AG09319 (cell line): ENCODE measurements at places on chromosomes 6 and 20.

GRCh38 chr6:13496513-13497190 lies 9.3 kb upstream of the GFOD1 start:
- DNase-seq, result no peak

GRCh38 chr6:27238010-27238983 lies 9.2 kb upstream of the PRSS16 start:
- DNase-seq, result no peak

GRCh38 chr6:122798099-122798641 lies 9.1 kb downstream of the SMPDL3A start:
- no peak for DNase-seq

GRCh38 chr20:60585651-60586050 lies 627.4 kb downstream of the CDH26 start:
- no peak for DNase-seq

- DNase-seq, result no peak
Observed at GRCh38 chr6:123462152-123462551, 174.6 kb downstream of the TRDN start.

DNA sequence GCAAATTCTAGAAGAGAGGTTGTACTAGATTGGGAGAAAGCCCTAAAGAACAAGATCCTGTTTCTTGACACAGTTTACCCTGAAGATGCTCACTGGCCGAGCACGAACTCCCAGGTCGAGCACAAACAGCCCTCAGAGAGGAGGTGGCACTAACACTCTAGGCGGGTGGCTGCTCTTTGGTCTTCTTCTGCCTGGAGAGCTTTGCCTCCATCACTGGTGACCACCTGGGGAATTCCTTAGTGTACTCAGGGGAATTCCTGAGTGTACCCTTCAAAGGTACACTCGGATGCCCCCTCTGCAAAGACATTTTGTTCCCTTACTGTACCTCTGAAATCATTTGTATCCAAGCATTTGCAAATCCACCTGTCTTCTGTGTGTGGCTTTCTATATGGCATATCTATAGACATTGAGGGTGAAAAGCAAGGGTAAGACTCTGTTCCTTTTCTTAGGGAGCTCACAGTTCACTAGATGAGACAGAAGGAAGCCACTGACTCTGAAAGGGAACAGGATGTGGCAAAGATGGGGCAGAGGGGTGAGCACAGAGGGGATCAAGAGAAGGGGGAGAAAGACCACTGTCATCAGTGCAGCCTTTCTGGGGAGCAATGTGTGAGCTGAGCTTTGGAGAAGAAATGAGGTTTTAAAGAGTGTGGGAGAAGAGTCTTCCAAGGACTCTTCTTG lies 169.8 kb upstream of the PROKR2 start:
- DNase-seq, result no peak

- peak; percentile 37 for DNase-seq
Observed at GRCh38 chr6:112150363-112150762, 63.0 kb downstream of the FAM229B start.

GRCh38 chr20:15236812-15237211 lies 899.4 kb upstream of the FLRT3 start:
- peak; percentile 11 for DNase-seq

DNA sequence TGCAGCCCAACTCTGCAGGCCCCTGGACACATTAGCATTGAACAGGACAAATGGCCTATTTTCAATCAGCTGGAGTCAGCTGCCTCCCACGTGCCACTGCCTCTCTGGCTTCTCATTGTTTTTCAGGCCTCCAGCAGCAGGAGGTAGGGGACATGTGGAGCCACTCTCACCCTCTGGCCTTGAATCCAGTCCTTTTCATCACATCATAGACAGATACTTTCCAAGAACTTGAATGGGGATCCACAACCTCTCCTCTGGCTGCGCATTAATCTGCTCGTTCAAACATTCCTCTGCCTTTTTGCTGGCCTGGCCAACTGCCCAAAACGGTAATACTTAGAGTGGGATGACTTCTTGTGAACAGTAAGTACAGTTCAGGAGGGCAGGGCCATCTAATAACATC lies 592.3 kb downstream of the PKHD1 start:
- no peak for DNase-seq

GRCh38 chr6:28747631-28748157 lies 176.1 kb downstream of the TRIM27 start:
- DNase-seq, result peak; percentile 76

GRCh38 chr20:60246751-60247150 lies 288.5 kb downstream of the CDH26 start:
- DNase-seq, result no peak

- no peak for DNase-seq
Observed at GRCh38 chr6:167575158-167575696, 250.3 kb downstream of the TTLL2 start.

DNA sequence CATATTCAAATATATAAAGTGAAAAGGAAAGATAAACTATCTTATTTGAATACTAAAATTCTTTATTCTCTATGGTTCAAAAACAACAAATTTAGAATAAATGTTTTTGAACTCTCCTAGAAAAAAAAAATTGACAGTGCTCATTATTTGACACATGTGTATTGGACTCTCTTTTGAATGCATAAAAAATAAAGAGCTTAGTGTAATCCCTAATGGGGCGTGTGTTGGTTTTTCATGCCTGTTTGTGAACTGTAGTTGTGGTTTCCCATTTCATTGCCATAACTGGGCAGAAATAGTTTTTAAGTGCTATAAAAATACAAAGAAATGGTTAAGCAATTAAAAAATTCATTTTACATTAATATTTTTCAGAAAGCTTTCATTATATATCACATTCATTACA lies 101.3 kb downstream of the REV3L start:
- DNase-seq, result no peak

DNA sequence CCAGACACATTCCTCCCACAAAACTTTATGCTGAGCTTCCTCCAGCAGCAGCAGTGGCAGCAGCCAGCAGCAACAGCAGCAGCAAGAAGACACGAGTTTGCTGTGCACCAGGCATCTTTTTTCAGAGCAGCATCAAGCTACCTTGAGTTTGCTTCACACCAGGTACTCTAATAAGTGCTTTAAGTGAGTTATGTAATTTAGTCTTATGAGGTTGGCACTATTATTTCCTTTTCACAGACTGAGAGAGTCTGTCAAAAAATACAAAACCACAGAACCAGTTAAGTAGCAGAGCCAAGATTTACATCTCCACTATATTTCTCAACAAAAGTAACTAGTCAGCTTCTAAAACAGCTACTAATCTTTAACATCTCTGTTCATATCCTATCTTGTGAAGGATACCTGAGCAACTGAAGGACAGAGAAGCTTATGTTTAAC lies 23.7 kb downstream of the RANBP9 start:
- no peak for DNase-seq

- no peak for DNase-seq
Observed at GRCh38 chr20:54067606-54068174, 2.7 kb downstream of the BCAS1 start.

GRCh38 chr20:47350181-47350550 lies 6.3 kb downstream of the ZMYND8 start:
- no peak for DNase-seq

DNA sequence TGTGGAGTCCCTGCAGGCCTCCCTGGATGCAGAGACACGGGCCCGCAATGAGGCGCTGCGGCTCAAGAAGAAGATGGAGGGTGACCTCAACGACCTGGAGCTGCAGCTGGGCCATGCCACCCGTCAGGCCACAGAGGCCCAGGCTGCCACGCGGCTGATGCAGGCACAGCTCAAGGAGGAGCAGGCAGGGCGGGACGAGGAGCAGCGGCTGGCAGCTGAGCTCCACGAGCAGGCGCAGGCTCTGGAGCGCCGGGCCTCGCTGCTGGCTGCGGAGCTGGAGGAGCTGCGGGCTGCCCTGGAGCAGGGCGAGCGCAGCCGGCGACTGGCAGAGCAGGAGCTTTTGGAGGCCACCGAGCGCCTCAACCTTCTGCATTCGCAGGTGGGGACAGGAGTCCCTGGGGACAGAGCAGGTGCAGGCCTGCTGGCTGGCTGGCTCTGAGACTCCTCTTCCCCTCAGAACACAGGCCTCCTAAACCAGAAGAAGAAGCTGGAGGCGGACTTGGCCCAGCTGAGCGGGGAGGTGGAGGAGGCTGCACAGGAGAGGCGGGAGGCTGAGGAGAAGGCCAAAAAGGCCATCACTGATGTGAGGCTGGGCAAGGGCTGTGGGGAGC lies 44.7 kb downstream of the MYH7B start:
- DNase-seq, result no peak

DNA sequence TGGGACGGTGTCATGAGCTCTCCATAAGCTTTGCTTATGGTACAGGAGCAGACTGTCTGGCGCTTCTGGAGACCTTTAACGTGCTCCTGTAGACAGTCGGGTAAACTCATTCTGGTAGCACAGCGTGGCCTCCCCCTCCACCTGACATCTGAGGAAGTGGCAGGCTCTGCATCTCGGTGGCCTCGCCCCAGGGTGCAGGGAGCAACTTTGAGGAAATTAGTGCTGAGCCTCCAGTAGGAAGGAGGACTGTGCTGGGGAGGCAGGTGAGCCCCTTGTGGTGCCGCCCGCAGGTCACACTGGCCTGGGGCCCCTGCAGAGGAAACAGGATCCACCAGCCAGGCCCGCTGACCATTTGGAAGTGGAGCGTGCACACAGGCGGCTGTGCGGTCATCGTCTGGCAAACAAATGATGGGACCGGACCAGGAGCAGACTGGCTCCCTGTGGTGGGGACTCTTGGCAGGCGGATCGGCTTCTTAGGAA lies 57.9 kb downstream of the SYNJ2 start:
- no peak for DNase-seq

DNA sequence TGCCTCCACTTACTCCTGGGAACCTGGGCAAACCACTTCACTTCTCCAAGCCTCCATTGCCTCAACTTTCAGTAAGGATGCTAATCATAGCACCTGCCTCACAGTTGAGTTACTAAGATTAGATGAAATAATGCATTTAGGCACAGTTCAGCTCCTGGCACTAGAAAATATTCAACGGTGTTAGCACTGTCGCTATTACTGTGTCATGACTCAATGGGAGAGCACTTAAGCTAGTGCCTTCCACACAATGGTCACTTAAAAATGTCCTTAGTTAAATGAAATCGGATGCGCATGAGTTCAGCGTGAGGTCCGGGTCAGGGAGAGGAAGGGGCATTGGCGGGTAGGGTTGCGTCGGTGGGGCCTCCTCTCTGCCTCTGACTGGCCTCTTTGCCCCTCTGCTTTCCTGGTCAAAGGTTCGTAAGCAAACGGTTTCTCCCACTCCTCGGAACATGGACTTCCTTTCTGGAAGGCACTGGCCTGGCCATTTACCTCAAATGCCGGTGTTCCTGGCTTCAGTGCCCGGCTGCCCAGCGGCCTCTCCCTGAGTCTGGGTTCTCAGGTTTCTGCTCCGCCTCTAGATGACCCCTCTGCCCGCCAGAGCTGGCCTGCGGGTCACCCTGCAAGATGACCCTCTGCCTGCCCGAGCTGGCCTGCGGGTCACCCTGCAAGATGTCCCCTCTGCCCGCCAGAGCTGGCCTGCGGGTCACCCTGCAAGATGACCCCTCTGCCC lies 123.8 kb upstream of the QKI start:
- no peak for DNase-seq

GRCh38 chr6:484746-485145 lies 93.2 kb downstream of the IRF4 start:
- no peak for DNase-seq

DNA sequence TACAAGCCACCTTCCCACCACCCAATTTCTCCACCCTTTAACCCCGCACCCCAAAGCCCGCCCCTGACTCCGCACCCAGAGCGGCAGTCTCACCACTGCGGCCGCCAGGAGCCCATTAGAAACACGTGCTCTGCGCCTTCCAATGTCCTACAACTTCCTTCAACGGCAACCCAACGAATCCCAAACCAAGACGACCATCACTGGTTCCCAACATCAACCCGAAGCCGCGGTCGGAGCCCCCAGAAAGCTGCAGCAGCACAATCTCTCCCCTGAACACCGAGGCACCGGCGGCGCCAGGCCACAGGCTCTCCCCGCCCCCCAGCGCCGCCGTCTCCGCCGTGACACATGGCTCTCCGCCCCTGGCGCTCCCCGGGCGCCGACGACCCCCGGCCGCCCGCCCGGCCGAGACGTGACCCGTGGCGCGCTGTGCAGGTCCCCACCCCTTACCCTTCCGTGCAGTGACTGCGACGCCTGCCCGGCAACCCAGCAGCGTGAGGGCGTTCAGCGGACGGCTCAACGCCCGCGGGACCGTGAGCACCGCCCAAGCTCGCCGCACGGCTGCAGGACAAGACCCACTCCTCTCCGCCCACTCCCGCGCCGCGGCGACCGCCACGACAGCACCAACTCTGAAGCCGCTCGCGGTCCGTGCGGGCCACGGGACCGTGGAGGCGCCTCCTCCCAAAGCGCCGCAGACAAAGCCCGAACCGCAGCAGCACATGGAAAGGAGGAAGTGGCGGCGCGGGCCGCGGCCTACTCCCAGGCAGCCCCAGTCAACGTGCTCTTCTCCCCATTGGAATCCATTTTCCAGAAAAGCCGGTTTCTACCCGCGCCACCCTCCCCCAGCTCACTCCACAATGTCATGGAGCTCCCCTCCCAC lies 551 bp downstream of the SYNCRIP start:
- DNase-seq, result no peak

DNA sequence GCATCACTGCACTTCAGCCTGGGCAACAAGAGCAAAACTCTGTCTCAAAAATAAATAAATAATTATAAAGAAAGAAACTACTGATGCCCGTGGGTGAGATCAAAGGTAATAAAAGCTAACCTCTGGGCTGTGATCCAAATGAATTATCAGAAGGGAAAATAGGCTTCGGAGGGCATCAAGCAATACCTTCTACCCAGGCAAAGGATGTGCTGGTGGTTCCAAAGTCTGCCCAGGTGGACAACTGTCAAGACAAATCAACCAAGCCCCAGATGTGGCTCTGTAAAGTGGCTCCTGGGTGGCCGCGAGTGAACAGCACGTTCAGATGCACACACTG lies 95.6 kb downstream of the SCML4 start:
- DNase-seq, result no peak

DNA sequence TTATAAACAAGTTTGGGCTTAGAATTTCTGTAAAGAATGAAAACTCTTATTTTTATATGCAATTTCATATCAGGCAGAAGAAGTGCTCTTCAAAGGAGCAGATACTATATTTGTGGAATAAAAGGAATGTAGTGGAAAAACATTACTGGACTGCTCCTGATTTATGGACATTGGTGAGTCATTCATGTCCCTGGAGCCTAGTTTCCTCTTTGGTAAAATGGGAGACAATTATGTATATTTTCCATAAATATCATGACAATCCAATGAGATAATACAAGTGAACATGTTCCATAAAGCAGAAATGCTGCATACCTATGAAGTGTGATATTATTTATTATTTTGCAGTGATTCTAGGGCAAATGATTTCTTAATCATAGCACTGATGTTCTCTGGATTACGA lies 445.8 kb upstream of the CITED2 start:
- no peak for DNase-seq

- DNase-seq, result no peak
Observed at GRCh38 chr6:43246301-43247113, 3.2 kb downstream of the TTBK1 start.

GRCh38 chr6:169085466-169085865 lies 168.2 kb downstream of the THBS2 start:
- DNase-seq, result no peak

GRCh38 chr20:41862476-41862875 lies 244.3 kb upstream of the CHD6 start:
- no peak for DNase-seq
